ENCODE measurements at places on chromosomes 11 and 22. TPM values are rescaled to one million over a fixed set of nuclear protein-coding genes. Genes with fewer than 3 reads are reported as not detected.

DNA sequence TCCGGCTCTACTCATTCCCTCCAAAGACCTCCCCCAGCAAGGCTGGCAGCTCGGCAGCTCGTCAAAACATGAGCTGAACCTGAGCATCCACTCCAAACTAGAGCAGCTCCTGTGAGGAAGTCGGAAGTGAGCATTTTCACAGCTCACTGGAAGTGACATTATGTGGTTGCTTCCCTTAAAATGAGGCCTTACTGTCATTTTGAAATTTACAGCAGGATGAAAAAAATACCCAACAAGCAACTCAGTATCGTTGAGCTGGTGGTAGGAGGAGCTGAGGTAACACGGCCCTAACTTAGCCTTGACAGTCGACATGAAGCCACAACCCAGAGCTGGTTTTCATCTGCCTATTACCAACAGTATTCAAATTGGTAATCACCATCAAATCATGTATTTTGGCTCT, 38.0 kb upstream of the ARFGAP3 start:
- DNase-seq: peak; percentile 17

DNA sequence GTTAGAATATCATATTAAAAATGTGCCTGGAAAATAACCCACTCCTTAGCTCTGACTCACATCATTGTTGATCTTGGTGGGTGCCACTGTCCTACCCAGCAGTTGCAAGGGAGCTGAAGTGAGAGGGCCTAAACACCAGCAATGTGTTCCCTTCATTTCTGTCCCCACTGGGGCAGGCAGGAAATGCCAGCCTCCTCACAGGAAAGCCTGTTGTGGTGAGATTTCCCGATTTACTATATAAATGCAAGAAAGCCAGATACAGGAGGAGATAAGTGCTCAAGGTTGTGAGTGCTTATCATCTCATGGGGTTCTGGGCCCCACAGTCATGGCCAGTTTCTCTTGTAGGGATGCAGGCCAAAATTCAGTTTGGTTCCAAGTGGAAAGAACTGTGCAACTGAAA, 15.8 kb upstream of the FLI1 start:
- no peak for DNase-seq

DNA sequence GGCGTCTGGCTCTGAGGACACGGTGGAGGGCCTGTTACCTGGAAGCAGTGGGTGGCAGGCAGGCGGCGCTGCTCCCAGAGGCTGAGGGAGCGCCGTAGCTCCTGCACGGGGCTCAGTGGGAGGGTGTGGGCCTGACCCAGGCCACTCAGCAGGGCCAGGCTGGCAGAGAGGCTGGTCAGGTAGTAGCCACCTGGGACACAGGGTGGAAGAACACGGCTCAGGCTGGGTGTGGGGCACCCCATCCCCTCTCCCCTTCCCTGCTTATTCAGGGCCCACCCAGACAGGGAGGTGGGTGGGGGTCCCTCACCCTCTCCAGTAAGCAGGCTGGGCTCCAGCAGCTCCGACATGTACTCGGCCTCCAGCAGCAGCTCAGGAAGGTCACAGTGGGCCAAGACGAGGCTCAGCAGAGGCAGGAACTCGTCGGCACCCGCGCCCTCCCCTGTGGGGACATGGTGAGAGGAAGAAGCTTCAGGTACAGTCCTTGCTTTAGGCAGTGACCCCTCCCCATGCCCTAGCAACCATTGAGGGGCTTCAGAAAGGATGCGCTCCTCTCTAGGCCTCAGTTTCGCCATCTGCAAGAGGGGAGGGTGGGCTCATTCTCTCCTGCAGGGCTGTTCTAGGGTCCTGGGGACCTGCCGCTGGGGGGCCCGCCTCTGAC, 2.9 kb downstream of the RIN1 start:
- no peak for DNase-seq

- DNase-seq: no peak
Observed at GRCh38 chr22:42399315-42400271, 32.6 kb downstream of the NFAM1 start.

- peak; percentile 12 for DNase-seq
Observed at GRCh38 chr11:67120881-67121710, 2.0 kb downstream of the KDM2A start.

GRCh38 chr22:20183101-20183500, 32.2 kb upstream of the CCDC188 start:
- DNase-seq: no peak

GRCh38 chr11:125933030-125933813, 12.6 kb upstream of the VSIG10L2 start:
- DNase-seq: no peak

GRCh38 chr11:78898266-78898775, 323.7 kb upstream of the NARS2 start:
- no peak for DNase-seq

GRCh38 chr11:24226606-24227005, 270.2 kb upstream of the LUZP2 start:
- no peak for DNase-seq

Gene MIOX
- total RNA-seq: not detected

Gene ABCC8
- total RNA-seq: 0.31 TPM

Gene NELL1
- total RNA-seq: not detected

Gene ACAD8
- total RNA-seq: 26.2 TPM

Gene CLCF1
- total RNA-seq: 0.73 TPM

Gene P4HA3
- total RNA-seq: not detected

Gene PTGDR2
- total RNA-seq: 0.10 TPM
